ENCODE measurements at places on chromosomes 2 and 18.

- DNase-seq = no peak
Measured at GRCh38 chr18:46562674-46563192, 94.3 kb downstream of the LOXHD1 start.

DNA sequence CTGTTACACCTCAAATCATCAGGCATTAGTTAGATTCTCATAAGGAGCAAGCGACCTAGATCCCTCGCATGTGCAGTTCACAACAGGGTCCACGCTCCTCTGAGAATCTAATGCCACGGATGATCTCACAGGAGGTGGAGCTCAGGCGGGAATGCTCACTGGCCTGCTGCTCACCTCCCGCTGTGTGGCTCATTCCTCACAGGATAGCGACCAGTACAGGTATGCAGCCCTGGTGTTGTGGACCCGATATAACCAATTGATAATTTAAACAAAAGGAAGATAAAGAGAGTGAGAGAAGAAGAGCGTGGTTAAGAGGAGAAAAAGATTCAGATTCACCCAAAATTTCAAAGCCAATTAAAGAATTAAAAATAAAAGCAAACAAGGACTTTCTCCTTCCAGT is 20.8 kb downstream of the TLK1 start:
- no peak for DNase-seq

DNA sequence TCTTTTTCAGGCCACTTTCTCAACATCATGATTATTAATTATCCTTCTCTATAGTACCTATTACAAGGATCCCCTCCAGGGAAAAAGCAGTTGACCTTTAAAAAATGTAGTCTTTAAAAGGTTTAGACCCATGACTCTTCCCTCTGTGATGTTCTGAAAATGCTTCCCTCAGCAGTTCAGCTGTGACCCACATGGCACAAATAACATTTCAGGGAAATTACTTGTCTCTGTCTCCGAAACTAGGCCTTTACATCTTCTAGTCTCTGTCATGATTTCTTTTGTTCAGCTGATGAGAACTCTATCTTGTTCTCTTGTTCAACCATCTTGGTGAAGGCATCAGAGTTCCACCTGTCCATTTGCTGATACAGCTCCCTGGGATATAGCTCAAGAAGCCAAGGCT is 28.3 kb downstream of the LGALSL start:
- DNase-seq = no peak

GRCh38 chr2:16890081-16890480 is 224.4 kb upstream of the CYRIA start:
- DNase-seq = no peak

DNA sequence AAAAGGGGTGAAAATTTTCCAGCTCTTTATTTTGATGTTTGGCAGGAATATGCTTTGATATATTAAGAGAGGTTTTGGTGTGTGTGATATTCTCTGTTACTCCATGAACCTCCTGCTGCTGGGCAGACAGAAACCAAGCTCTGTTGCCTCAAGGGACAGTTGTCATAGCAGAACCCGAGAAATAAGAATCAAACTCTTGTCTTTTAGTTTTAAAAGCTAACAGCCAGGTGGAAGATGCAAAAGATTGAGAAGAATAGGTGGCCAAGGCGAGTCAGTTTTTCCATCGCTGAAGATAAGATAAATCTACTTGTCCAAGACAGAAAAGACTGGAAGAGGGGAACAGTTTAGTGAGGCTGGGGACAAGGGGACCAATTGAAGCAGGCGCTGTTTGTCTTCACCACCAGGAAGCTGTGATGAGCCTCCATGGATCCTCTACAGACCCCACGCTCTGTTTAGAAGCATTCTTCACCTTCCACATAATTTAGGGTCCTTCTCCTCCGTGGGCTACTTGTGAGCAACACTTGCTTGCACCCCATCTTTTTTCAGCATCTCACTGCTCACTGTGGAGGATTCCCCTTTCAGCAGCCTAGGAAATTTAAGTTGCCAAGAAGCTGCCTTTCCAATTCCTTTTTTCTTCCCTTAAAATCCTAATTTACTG is 23.9 kb downstream of the PMAIP1 start:
- no peak for DNase-seq

DNA sequence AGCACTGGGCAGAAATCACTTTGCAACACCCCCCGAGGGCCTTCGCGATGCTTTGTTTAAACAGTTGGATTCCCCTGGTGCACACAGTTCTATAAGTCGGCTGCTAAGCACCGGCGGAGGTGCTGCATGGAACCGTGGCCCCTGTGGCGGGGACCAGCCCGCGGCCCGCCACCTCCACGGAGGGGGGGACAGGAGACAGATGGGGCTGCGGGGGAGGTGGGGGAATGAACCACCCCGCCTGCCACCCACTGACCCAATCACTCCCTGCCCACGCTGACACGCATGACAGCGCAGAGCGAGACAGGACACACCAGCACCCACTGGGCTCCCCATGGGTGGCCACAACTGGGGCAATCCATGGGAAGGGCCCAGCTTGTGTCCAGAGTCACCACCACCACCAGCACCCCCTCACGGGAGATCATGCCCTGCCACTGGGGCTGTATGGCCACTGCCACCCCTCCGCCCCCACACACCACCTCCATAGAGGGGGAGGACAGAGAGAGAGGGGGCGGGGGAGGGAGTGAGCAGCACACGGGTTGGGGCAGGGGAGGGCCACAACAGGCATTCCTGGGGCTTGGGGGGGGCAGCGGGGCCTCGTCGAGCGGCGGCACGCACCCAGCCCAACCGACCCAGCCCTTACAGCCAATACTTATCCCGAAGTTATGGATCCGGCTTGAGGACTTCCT is 118.3 kb upstream of the ANKRD30BL start:
- DNase-seq = no peak

GRCh38 chr2:863732-864450 is 86.8 kb upstream of the SNTG2 start:
- DNase-seq = no peak

DNA sequence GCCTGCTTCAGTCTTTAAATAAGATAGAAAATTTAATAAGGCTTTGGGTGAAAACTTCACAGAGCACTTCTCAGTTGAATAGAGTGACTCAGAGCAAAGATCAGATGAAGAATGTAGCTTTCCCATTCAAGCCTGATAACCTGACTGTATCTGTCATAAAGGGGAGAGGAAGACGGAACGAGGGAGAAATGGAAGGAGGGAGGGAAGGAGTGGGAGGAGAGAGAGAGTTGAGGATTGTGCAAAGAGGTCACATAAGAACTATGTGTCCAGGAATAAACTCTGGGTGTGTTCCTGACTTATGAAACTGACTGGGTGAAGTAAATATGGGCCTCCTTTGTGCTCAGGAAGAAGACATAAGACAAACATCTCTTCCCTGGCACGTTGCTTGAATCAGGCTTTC is 385.5 kb downstream of the LPIN1 start:
- no peak for DNase-seq

DNA sequence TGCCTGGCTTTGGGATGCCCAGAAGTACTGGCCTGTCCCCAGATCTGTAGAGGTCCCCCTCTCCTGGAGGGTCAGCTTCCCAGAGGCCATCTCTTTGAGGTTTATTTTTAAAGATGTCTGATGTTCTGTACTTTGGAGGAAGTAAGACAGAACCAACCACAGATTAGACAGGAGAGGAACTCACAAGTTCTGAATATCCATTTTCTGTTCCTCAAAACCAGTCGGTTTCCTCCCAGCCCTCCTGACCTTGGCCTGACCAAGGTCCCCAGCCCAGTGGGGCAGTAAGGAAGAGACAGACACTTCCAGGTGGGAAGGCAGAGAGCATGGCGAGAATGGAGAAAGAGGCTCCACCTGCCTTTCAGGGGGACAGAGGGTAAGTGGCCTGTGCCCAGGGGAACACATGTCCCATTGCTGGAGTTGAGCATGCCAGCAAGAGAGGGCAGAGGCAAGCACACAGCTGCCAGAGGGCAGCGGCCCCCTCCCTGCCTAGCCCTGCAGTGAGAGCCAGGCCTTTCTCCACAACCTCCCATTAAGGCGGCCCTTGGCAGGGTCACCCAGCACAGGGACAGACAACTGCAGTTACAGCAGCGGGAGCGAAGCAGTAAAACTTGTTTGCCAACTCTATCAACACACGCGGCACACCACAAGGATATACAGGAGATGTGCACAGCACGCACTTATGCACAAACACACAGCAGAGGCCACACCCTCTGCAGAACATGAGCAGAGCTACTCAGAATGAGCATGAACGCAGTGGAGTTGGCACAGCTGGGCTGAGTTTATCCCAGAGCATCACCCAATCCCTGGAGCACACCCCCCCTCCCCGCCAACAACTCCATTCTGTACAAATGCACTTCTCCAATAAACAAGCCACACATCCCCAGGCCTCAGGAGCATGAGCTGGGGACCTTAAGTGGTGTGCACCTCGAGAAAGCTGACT is 18.5 kb upstream of the SEMA4C start:
- DNase-seq = no peak

DNA sequence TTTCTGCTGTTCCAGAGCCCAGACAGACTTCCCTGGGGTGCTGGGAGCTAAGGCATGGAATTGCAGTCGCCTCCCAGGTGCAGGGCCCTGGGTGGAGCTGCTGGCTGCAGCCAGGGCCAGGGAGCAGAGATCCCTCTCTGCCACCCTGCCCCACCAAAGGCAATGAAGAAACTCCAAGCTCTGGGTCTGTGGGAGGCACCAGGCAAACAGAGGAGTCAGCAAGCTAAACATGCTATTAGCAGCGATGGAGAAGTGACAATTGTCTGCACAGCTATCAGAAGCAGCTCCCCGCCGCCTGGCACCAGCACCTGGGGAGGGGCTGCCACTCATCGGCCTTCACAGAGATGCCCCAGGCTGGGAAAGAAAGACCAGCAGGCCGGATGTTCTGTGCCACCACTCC is 28.0 kb upstream of the COX5B start:
- DNase-seq = no peak

- DNase-seq = no peak
Measured at GRCh38 chr2:219058541-219059374, 2.0 kb downstream of the IHH start.

DNA sequence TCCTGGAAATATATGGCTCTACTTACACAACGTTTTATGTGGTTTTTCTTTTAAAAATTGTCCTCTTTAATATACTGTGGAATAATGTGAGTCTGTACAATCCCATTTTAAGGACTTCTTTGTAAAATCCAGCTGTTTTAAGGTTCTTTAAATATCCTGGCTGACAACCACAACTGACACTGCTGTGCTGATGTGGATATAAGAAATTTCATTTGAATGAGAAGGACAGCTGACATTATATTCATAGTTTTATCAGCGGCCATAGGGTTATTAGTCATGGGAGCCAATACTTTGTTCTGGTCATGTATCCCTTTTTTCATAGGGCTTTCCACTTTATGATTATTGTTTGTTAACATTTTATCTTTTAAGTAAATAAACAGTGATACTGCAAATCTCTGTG is 169.5 kb downstream of the CAMKMT start:
- no peak for DNase-seq

- DNase-seq = no peak
Measured at GRCh38 chr2:31962757-31963361, 47.9 kb downstream of the MEMO1 start.

- DNase-seq = no peak
Measured at GRCh38 chr2:25274868-25275574, 66.7 kb downstream of the DNMT3A start.

DNA sequence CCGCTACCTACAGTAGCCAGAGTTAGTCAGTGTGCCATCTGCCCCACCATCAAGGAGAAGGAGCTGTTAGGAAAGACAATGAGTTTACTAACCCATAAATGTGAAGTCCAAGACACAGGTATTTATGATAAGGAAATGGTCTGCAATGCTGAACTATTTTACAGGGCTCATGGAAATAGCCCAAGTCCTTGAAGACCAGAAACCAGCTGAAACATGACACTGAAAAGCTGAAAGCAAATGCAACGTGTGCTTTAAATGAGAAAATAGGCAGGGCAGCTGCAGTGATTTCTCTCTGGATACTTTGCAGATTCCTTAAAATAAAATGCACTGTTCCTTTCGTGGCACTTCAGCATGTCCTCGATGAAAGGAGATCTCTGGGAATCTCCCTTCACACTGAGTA is 256.4 kb upstream of the TCF4 start:
- no peak for DNase-seq

- DNase-seq = no peak
Measured at GRCh38 chr2:159904959-159905305, 106.9 kb upstream of the CD302 start.

GRCh38 chr2:121085801-121086200 is 199.2 kb downstream of the TFCP2L1 start:
- no peak for DNase-seq

- peak; percentile 66 for DNase-seq
Measured at GRCh38 chr18:77132369-77133050, at the start of gene MBP. Gene MBP (minus strand): TSS chr18:77132783. CDS start chr18:77105261, 27,522 bp downstream.

DNA sequence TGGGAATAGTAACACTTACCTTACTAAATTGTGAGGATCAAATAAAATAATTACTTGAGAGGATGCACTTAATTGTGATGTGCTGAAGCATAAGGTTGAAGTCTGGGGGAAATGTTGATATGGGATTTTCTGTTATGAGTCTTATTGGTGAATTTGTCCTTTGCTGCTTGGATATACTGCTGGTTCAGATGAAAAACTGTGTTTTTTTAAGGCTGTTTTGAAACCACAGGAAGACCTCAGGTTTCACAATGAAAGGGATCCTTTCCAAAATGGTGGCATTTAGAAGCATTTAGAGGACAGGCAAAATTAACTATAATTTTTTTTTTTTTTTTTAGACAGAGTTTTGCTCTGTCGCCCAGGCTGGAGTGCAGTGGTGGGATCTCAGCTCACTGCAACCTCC is 34.9 kb downstream of the SPATS2L start:
- no peak for DNase-seq

DNA sequence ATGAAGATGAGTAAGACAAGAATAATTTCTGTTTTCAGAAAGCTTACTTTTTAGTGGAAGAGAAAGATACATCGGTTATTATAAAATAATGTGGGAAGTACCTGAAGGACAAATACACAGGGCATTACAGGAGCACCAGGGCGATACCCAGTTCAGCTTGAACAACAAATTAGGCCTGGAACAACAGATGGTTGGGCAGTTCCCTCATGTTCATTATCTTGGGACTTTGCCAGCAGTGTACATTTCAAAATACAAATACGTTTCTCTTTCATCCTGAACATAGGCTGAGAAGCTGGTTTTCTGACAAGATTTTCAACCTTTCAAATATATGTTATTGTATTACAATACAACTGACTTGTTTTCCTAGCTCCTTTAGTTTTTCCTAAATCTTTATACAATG is 79.6 kb downstream of the TGIF1 start:
- no peak for DNase-seq

Measured in NCI-H1930 (cell line).